Left lung (tissue), 14 donors: ENCODE measurements at places on chromosomes 4 and X. TPM values are rescaled to one million over a fixed set of nuclear protein-coding genes. Genes with fewer than 3 reads are reported as not detected.

DNA sequence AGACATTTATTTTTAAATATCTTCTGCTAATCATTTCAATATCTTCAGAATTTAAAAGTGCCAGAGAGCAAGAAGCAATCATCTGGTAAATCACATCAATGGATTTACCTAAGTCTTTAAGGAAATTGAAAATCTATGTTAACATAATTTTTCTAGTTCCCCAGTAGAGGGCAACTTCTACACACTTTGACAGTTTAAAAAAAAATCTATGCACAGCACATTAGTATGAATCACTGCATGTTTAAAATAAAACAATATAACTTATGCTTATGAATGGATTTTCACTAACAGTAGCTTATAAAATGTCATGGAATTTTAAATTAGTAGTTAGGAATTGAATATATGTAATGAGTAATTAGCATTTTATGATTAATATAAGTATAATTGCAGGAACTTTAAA lies 126.5 kb downstream of the REELD1 start:
- no peak for DNase-seq

DNA sequence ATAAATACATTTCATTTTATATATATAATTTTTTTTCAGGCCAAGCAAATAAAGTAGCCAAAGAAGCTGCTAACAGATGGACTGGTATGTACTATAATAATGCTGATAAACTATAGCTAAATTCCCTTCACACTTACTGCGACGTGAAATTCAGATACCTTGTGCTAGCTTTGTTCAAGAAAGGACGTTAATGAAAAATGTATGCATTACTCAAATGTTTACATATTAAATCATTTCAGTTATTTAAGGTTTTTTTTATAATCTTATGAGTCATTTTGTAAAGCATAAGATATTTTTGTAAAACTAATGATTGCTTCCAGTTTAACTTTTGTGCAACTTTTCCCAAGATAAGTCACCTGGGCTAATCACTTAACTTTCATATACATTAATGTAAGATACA lies 57.2 kb upstream of the TMEM131L start:
- DNase-seq: no peak

DNA sequence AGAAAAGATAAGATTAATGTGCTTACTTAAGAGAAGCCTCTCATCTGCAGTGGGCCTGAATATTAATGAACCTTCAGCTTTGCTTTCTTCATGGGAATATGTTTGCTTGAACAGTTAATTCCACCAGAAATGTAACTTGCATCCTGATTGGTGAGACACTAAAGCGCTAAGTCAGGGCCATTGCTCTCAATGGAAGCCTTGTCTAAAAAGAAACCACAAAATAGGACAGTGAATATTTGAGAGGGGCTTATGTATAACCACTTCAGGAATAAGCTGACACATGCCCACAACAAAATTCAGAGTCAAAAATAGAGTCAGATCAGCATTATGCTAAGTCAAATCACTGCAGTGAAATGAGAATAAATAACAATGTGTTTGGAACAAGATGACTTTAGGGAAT lies 1125.8 kb downstream of the STIM2 start:
- no peak for DNase-seq

- DNase-seq: no peak
Measured at GRCh38 chrX:29434939-29435338, 780.4 kb upstream of the MAGEB2 start.

GRCh38 chr4:28462766-28463700 lies 1602.4 kb downstream of the STIM2 start:
- DNase-seq: peak; percentile 17

GRCh38 chrX:56397636-56398035 lies 165.5 kb downstream of the KLF8 start:
- no peak for DNase-seq

DNA sequence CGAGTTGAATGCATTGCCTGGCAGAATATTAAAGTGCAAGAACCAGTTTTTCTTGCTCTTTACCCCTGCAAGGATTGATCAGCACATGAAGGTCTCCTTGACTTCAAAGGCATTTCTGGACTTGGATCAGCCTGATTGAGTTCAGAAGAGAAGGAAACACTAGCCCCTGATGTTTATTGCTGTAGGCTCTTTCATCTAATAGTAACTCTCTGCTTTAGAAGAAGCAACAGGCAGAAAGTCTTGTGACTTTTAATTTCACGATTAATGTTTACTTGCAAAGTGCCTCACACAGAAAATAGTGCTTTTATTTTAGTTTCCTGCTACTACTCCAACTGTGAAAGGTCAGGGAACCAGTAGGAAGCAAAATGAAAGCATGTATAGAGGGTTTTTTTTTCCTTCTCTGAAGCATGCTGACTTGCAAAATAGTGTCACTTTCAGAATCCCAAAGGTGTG lies 69.1 kb downstream of the PCDH7 start:
- peak; percentile 59 for DNase-seq

DNA sequence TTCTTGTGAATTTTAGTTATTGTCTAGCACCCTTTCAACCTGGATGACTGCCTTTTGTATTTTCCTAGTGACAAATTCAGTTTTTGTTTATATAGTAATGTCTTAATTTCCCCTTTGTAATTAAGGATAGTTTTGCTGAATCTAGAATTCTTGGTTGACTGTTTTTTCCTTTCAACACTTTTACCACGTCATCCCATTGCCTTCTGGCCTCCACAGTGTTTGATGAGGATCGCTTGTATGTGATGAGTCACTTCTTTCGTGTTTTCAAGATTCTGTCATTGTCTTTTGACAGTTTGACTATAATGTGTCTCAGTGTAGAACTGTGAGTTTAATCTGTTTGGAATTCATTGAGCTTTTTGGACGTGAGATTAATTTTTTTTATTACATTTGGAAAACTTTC lies 30.1 kb downstream of the KDM6A start:
- DNase-seq: no peak

DNA sequence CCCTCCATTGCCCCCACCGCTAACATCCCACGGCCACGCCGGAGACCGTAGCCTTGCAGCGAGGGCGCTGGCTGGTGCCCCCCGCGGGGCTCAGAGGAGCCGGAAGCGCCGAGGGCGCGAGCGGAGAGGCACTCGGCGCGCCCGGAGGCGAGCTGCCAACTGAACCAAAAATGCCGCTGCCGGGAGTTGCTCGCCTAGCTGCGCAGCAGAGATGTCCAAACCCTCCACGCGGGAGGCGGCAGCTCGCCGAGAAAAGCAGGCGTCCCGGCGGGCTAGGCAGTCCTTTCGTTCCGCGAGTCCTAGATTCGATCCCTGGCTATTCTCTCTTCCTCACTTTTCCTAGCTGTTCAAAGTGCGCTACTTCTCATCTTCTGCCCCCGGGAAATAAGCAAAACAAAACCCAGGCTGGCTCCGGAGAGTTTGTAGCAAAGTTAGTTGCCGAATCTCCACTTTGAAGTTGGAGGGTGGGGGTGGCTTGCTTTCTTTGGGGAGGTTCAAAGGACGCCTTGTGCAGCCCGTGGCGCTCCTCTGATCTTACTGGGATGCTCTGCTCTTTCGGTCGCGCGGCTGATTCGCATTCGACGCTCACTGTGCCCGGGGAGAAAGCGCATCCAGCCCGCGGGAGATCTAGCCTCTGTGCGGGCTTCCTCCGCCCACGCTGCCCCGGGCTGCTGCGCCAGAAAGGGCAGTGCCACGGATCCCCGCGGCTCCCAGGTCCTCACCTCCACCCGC lies 723 bp downstream of the NKX6-1 start:
- no peak for DNase-seq

- no peak for DNase-seq
Measured at GRCh38 chrX:13372203-13372980, 52.5 kb upstream of the ATXN3L start.

- DNase-seq: peak; percentile 32
Measured at GRCh38 chrX:109709129-109709631, 23.9 kb downstream of the ACSL4 start.

GRCh38 chr4:21901831-21902230 lies 46.7 kb downstream of the KCNIP4 start:
- no peak for DNase-seq

GRCh38 chr4:56757261-56757746 lies 64.2 kb downstream of the SPINK2 start:
- peak; percentile 36 for DNase-seq

DNA sequence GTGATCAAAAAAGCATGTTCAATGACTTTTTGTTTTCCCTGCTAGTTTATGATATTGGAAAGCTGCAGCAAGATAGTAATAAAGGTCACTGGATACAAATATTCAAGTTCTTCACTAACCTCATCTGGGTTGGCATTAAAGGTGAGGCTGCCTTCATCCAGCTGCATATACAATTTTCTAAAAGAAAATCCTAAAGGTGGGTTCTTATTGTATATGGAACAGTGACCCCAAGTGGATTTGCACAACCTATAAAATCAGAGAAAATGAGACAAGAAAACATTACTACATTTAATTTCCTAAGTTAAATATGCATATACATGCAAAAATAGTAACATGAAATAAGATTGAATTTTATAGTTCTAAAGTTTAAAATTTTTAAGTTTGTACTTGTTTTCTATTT lies 23.9 kb downstream of the FBXO8 start:
- no peak for DNase-seq

GRCh38 chr4:185183622-185184281 lies 20.0 kb downstream of the CFAP97 start:
- DNase-seq: no peak

DNA sequence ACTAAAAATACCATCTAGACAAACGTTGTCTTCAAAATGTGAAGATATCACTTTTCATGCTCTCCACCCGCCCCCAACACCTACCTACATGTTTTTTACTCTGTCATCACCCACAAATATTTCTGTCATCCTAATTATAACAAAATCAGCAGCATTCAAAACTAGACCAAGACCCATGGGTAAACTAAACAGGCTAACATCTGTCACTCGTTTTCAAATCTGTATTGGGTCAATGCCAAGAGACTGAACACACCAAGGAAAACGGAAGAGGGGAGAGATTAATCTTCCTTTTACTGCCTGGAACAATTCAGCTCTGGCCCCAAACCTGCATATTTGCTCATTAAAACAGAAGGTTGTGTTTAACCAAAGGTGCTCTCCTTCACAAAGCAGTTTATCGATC lies 17.5 kb downstream of the FAM184B start:
- DNase-seq: no peak

DNA sequence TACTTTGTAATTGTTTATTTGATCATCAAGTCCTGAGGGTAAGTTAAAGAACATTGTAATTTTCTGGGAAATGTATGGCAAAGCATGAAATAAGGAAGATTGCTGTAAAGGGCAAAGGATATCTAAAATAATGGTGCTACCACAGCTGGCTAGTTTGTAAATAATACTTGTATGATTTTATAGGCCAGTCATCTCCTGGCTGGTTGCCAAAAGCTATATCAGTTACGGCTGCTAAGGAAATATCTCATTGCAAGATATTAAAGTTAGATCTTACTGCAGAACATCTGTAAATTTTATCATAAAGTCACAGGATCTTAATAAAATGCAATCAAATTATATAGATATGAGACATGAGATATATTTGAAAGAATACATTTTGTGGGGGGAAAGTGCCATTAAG lies 150.8 kb upstream of the CXCL13 start:
- no peak for DNase-seq

DNA sequence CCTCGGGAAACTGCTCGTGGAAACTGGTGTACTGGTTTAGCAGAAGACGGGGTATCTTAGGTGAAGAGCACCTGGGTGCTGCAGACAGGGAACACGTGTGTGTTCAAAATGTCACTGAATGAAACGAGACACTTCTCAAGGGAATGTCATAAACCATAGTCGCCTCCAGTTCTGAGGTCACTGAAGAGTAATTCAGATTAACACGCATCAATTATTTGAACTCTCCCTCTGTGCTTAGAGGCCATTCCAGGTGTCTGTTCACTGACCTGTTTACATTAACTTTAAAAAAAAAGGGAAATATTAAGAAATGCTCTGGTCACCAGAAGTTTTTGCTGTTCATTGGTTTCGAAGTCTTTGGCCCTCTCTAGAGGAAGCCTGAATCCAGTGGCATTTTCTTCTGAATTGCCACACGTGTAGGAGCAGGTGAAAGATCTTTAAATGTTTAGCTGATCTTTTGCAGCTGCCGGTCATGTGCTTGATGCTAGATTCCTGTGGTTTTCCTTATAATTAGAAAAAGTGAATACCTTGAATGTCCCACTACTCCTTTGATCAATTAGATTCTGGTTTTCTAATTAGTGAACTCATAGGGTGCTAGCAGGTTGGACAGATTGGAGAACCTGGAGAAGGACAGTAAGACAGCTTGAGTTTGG lies 330.5 kb downstream of the ARHGAP10 start:
- DNase-seq: no peak

Gene COL4A6
- 15.8 TPM for polyA plus RNA-seq

Gene ZCCHC18
- polyA plus RNA-seq: 4.9 TPM
